Lung (tissue), 17 donors: ENCODE measurements at places on chromosomes 2 and 18. TPM values are rescaled to one million over a fixed set of nuclear protein-coding genes. Genes with fewer than 3 reads are reported as not detected.

DNA sequence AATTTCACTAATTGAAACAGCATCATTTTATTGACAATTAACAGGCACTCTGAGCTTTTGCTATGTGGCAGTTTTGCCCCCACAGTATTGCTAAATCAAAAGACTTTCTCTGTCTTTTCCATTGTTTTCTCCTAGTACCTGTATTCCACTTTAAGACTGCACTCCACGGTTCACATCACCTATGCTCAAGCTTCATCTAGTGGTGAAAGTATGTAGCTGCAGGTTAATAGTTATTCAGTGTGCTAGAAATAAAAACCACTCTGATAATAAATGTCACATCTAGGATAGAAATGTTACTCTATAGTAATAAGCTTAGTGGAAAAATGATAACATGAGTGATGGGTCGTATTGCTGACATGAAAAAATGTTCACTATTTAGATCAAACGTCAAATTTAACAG lies 24.6 kb downstream of the ARL6IP6 start:
- no peaks in the 10 kb centered on the region for H3K4me1 ChIP-seq
- no peaks in the 10 kb centered on the region for H3K27me3 ChIP-seq
- no peak overlapping the region for H3K4me3 ChIP-seq
- H3K27ac ChIP-seq, result no peak overlapping the region
- DNase-seq, result no peak
- peaks cover 4% of the 10 kb centered on the region for H3K36me3 ChIP-seq

DNA sequence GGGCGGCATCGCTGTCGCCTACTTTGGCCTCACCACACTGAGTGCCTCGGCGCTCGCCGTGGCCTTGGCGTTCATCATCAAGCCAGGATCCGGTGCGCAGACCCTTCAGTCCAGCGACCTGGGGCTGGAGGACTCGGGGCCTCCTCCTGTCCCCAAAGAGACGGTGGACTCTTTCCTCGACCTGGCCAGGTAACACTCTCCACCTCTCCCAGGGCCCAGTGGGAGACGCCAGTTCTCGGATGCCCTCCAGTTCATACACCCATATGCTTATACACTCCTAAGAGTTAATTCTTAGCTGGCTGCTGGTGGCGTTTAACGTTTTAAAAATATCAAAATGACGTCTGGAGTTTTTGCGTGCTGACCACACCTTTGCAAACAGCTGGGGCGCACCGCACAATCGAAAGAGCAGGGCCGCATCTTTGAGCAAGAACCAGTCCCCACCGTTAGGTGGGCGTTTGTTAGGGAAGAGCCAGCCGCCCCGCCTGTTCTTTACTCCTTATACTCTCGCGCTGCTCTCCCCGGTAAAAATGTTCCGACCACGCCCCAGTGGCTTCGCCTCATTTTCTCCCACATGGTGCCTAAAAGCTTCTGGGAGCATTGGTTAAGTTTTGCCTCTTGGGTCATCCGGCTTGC lies 899 bp downstream of the SLC1A4 start:
- no peaks in the 10 kb centered on the region for H3K4me1 ChIP-seq
- H3K27ac ChIP-seq, result no peak overlapping the region
- H3K27me3 ChIP-seq, result no peaks in the 10 kb centered on the region
- H3K4me3 ChIP-seq, result peak overlapping the region; percentile 55
- H3K36me3 ChIP-seq, result peaks cover 1% of the 10 kb centered on the region

The CFAP65 gene
- total RNA-seq, result 16.5 TPM

DNA sequence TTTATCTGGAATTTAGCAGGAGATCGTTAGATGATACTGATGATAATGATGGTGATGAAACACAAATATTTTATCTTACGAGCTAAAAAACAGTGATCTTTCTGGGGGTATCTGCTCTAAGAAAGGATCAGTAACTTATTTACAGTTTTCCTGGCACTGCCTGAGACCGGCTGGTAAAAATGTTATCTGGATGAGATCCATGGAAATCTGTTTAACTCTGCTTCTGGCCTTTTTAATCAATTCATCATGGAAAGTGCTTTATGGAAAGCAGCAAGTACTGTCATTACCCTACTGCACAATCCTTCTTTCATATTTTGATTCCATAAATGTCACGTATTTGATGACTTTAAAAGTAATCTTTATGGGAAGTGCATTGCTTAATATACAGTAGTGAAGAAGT lies 612.7 kb upstream of the GCFC2 start:
- DNase-seq, result no peak
- H3K4me3 ChIP-seq, result no peak overlapping the region
- no peaks in the 10 kb centered on the region for H3K4me1 ChIP-seq
- H3K36me3 ChIP-seq, result no peaks in the 10 kb centered on the region
- H3K27me3 ChIP-seq, result no peaks in the 10 kb centered on the region

The TLX2 gene
- total RNA-seq, result not detected

DNA sequence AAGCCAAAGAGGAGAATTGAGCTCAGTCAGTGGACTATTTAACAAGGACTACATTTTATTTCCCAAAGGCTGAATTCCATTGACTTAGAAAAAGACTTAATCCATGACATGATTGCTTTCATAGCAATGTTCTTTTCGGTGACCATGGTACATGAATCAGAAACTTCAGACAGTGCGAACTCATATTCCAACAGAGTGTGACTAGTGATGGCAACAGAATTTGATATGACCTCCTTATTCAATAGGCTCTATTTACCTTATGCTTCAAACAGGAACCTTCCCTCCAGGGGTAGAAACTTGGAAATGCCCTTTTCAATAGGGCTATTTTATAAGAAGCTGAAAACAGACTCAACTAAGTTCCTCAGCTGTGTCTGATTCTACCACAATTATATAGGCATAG lies 191.9 kb downstream of the RND3 start:
- no peaks in the 10 kb centered on the region for H3K4me1 ChIP-seq
- H3K36me3 ChIP-seq, result no peaks in the 10 kb centered on the region
- H3K4me3 ChIP-seq, result no peak overlapping the region
- H3K27me3 ChIP-seq, result no peaks in the 10 kb centered on the region
- no peak overlapping the region for H3K27ac ChIP-seq

DNA sequence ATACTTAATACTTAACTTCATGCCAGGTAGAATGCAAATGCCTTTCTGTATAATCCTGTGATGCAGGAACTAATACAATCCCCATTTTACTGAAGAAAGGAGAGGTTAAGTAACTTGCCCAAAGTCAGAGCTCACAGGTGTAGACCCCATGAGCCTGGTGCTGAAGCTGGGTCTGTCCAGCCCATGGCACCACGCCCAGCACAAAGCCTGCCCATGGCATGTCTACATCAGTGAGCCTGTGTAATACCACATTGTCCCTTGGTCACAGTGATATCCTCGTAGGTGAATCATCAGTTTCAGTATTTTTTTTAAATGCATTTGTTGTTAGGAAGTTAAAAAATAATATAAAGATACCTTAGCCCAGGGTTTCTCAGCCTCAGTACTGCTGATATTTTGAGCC lies 69.9 kb upstream of the MCFD2 start:
- H3K36me3 ChIP-seq, result peaks cover 6% of the 10 kb centered on the region
- H3K27me3 ChIP-seq, result no peaks in the 10 kb centered on the region
- no peak overlapping the region for H3K4me3 ChIP-seq
- peak overlapping the region; percentile 7 for H3K27ac ChIP-seq
- H3K4me1 ChIP-seq, result peaks cover 4% of the 10 kb centered on the region

- H3K27ac ChIP-seq, result peak overlapping the region; percentile 60
- H3K27me3 ChIP-seq, result no peaks in the 10 kb centered on the region
- peak overlapping the region; percentile 18 for H3K4me3 ChIP-seq
- H3K36me3 ChIP-seq, result no peaks in the 10 kb centered on the region
Measured at GRCh38 chr2:240232961-240233884, 92.8 kb upstream of the OTOS start.

DNA sequence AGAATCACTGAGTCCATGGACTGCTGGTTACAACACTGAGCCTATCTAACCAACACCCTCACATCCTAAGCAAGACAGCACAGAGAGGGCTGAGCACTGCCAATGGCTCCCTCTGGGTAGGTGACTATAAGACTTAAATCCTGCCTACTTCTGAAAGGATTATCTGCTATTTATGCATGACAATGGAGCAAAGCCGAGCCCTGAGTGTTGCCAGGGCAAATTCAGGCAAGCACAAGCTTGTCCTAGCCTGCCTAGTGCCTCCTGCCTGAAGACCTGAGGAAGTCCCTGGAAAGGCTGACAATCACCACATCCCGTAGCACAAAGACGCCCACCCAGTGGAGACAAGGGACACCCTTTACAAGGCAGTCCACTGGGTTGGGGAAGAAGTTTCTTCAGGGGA lies 129.7 kb downstream of the OSR1 start:
- no peak for DNase-seq
- no peaks in the 10 kb centered on the region for H3K4me1 ChIP-seq
- H3K27ac ChIP-seq, result no peak overlapping the region
- H3K27me3 ChIP-seq, result no peaks in the 10 kb centered on the region

- no peak for DNase-seq
- peaks cover 7% of the 10 kb centered on the region for H3K4me1 ChIP-seq
- no peaks in the 10 kb centered on the region for H3K27me3 ChIP-seq
- no peaks in the 10 kb centered on the region for H3K36me3 ChIP-seq
- no peak overlapping the region for H3K4me3 ChIP-seq
- H3K27ac ChIP-seq, result no peak overlapping the region
Measured at GRCh38 chr2:8487461-8487932, 194.4 kb upstream of the ID2 start.

GRCh38 chr2:200814276-200814815 lies 2.6 kb downstream of the BZW1 start:
- H3K4me3 ChIP-seq, result no peak overlapping the region
- no peak overlapping the region for H3K27ac ChIP-seq
- no peaks in the 10 kb centered on the region for H3K27me3 ChIP-seq
- no peak for DNase-seq
- peaks cover 31% of the 10 kb centered on the region for H3K4me1 ChIP-seq
